ENCODE measurements at places on chromosomes 16 and 17. TPM values are rescaled to one million over a fixed set of nuclear protein-coding genes. Genes with fewer than 3 reads are reported as not detected.

Gene ALOX15B
- not detected for total RNA-seq

Gene TBC1D26
- not detected for total RNA-seq

Gene UBB
- total RNA-seq: 2,371 TPM

Gene OR3A2
- total RNA-seq: not detected

Gene C16orf86
- total RNA-seq: not detected

Gene PIRT
- total RNA-seq: not detected

Gene BBS2
- total RNA-seq: 19.4 TPM

Gene GCGR
- not detected for total RNA-seq

Gene SEZ6L2
- 20.5 TPM for total RNA-seq

Gene CHST6
- total RNA-seq: 0.19 TPM

Gene FSCN2
- total RNA-seq: 1.1 TPM

Gene RASD1
- total RNA-seq: 0.63 TPM

Gene GNGT2
- 0.44 TPM for total RNA-seq

Gene G6PC1
- total RNA-seq: not detected

Gene OTOP2
- total RNA-seq: 0.11 TPM

Gene PIGW
- 24.3 TPM for total RNA-seq

Gene PRSS36
- total RNA-seq: 0.29 TPM

Gene TMEM88
- 0.43 TPM for total RNA-seq

Gene ALG1
- 38.8 TPM for total RNA-seq

Gene CNTNAP1
- 5.5 TPM for total RNA-seq

Gene CAPNS2
- not detected for total RNA-seq

Gene CRHR1
- not detected for total RNA-seq

Gene ARL4D
- 20.0 TPM for total RNA-seq

Gene ZNF263
- total RNA-seq: 35.1 TPM

Gene TBC1D28
- not detected for total RNA-seq

Gene CES5A
- not detected for total RNA-seq

Gene CDC6
- total RNA-seq: 58.6 TPM

Gene LAT
- total RNA-seq: 4.4 TPM

Gene ZNF48
- 13.1 TPM for total RNA-seq

Gene SMIM5
- total RNA-seq: 0.32 TPM

Gene PRR11
- 40.1 TPM for total RNA-seq

Gene SCNN1G
- total RNA-seq: 0.07 TPM

Gene PPM1D
- total RNA-seq: 17.8 TPM

Gene TLCD3B
- 0.48 TPM for total RNA-seq

Gene MT1G
- not detected for total RNA-seq

Gene COL1A1
- 7.9 TPM for total RNA-seq

Gene FNDC8
- total RNA-seq: 0.07 TPM

Gene CMTM1
- total RNA-seq: 0.76 TPM

Gene PPY
- total RNA-seq: not detected

Gene FBF1
- 8.9 TPM for total RNA-seq

Gene SPNS2
- total RNA-seq: 14.1 TPM

Gene GPT2
- total RNA-seq: 13.7 TPM

Gene SPATA32
- 0.13 TPM for total RNA-seq

Gene AP2B1
- 148 TPM for total RNA-seq

Gene PLA2G10
- total RNA-seq: not detected

Gene ETV4
- 54.0 TPM for total RNA-seq

Gene SCIMP
- not detected for total RNA-seq

All from A549 treated with RU486 at 1 μM for 4 hours (cell line).